ENCODE measurements at places on chromosomes 11 and 22. TPM values are rescaled to one million over a fixed set of nuclear protein-coding genes. Genes with fewer than 3 reads are reported as not detected.

- DNase-seq = no peak
Observed at GRCh38 chr11:12260731-12261521, 116.4 kb upstream of the PARVA start.

GRCh38 chr22:42444077-42444904 lies 12.1 kb upstream of the NFAM1 start:
- peak; percentile 59 for DNase-seq

DNA sequence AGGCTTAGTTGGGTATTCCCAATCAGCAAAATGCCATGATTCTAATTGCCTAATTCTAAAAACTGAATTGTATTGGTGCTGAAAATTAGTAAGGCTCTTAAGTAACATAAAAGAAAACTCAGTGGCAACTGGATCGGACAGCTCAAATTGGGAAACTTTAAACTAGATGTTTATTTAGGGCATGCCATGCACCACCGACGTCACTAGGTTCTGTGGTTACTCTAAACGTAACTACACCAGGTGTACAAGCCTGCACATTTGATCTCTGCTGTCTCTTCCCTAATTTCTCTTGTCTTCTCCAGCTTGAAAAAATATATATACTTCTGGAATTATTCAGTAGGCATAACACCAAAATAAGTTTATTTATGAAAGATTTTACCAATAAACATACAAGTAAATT lies 378.2 kb downstream of the DCDC1 start:
- DNase-seq = no peak

Gene SLC37A2
- polyA plus RNA-seq = 2.4 TPM

Gene KRTAP5-10
- not detected for polyA plus RNA-seq

Gene RCOR2
- polyA plus RNA-seq = not detected
